ENCODE measurements at places on chromosomes 4 and X.

GRCh38 chrX:110036162-110037033, 33.5 kb downstream of the TMEM164 start:
- DNase-seq = no peak

DNA sequence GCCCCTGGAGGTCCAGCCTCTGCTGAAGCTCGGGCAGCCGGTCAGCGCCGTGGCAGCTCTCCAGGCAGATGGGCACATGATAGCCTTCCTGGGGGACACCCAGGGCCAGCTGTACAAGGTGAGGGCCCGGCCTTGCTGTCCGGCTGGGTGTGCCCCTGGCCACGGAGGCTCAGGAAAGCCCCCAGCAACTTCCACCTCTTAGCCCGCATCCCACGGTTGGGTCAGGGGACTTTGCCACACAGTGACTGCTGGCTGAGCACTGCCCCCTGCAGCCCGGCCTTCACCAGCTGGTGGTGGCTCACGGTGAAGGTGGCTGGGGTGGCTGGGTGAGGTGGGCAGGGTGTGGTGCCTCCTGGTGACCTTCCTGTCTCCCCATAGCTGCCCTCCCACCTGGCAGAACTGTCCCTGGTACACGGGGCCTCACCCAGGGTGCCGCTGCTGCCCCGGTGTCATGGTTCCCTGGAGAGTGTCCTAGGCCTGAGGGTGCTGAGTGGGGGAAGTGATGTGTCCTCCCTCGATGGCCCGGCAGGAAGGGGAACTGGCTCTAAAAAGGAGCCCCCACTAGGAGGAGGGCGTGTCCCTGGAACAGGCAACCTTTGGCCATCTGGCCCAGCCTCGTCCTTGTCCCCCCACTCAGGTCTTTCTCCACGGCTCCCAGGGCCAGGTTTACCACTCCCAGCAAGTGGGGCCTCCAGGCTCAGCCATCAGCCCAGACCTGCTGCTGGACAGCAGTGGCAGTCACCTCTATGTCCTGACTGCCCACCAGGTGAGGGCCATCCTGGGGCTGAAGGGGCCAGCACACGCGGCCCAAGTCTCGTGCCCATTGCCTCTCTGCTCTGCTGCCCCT, 4.5 kb downstream of the PLXNB3 start:
- DNase-seq = no peak

GRCh38 chr4:71288875-71289274, 49.9 kb upstream of the SLC4A4 start:
- DNase-seq = no peak

- DNase-seq = no peak
These were observed 37.0 kb downstream of the STK26 start for GRCh38 chrX:132059973-132060540.

DNA sequence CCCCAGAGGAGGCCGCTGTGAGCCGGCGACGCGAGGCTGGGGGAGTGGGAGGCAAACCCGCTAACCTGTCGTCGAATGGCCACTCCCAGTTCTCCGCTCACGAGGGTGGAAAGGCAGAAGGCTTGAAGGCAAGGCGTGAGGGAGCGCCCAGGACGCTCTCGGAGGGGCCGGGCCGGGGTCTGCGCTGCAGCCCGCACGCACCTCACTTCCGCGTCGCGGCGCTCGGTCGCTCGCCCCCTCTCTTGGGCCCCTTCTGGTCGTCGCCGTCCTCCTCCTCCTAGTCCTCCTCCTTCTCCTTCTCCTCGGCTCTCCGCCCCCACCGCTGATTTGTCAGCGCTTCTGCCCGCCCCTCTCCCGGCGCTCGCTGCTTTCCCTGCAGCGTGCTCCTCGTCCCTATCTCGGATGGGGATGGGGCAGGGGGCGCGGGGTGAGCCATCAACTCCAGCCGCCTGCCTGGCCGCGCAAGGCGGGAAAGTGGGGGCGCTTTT, at the start of gene SNCA:
Gene SNCA, minus strand, starts transcription at position 265 of the 488 bp plus-strand sequence. CDS start 1,494 bp downstream, outside the sequence.
- peak; percentile 10 for DNase-seq

GRCh38 chrX:42846741-42847140, 68.8 kb upstream of the PPP1R2C start:
- DNase-seq = no peak

DNA sequence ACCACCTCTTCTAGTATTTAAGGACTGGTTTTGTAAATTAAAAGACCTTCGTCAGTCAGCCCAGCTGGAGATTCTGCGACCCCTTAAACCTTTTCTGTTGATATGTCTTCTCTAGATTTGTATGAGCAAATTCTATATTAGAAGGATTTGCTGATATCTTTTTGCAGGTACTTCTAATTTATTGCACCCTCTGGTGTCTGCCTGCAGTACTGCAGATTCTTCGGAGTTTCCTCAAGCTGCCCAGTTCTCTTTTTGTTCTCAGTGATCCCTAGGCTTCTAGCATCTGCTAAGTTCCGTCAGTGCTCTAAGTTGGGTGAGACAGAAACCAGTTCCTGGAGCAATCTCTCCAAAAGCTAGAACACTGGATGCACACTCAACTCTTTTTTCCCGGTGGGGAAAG, 545.2 kb downstream of the C4orf33 start:
- peak; percentile 3 for DNase-seq

- no peak for DNase-seq
These were observed 35.2 kb upstream of the MSX1 start for GRCh38 chr4:4824232-4824631.

DNA sequence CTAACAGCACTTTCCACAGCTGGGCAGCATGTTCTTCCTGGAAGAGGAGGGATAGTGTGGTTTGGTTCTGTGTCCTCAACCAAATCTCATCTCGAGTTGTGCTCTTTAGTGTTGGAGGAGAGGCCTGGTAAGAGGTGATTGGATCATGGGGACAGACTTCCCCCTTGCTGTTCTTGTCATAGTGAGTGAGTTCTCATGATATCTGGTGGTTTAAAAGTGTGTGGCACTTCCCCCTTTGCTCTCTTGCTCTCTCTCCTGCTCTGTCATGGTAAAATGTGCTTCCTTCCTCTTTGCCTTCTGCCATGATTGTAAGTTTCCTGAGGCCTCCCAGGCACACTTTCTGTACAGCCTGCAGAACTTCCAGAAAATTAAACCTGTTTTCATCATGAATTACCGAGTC, 133.7 kb upstream of the NDP start:
- no peak for DNase-seq

DNA sequence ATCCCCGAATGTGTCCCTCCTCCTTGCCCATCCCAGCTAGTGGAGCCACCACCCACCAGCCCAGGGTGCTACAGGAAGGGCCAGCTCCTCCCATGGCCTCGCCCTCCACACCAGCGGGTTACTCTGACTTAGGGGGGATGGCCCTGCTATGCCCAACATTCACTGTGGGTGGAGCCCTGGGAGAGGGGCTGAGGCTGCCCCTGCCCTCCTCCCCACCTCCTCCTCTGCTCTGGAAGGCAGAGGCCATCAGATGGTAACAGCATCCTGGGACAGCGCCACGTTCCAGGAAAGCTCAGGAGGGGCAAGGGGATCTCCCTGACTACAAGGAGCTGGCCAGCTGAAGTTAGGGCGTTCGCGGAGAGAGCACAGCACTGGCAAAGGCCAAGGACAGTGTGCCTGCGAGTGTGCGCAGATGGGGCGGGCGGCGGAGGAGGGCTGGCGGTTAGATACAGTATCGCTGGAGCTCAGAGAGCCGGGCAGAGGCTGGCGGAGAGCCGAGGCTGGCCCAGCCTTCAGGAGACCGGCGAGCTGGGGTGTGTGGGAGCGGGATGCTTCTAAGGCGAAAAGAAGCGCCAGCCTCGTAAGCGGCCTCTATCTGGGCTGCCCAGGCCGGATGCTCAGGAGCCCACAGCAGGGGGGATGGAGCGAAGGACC, 1.5 kb downstream of the JAKMIP1 start:
- DNase-seq = peak; percentile 66

- no peak for DNase-seq
These were observed 271.2 kb upstream of the TENM3 start for GRCh38 chr4:181971973-181972372.

GRCh38 chr4:22552812-22553211, 36.9 kb upstream of the ADGRA3 start:
- DNase-seq = no peak

GRCh38 chr4:76960014-76960413, 10.5 kb downstream of the SEPTIN11 start:
- DNase-seq = no peak

DNA sequence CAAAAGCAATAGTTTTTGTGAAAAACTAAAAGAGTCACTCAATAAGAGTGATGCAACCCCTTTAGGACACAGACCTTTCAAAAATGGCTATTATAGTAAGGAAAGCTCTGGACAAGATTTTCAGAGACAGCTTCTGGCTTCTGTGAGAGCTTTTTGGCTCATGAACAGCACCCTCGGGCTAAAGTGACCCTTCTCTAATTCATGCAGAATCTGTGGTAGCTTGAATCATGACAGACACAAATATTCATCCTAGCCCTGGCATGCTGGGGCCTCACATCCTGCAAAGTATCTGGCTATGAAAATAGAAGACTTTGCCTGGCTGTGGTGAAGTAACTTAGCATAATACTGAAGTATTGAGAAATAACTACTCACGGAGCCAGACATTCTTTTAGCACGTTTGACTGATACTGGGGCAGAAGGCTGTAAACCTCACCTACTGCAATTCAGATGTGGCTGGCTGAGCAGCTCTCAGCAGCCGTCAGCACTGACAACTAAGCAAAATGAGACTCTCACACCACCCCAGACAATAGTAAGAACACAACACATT, 327.3 kb downstream of the MAPK10 start:
- no peak for DNase-seq

DNA sequence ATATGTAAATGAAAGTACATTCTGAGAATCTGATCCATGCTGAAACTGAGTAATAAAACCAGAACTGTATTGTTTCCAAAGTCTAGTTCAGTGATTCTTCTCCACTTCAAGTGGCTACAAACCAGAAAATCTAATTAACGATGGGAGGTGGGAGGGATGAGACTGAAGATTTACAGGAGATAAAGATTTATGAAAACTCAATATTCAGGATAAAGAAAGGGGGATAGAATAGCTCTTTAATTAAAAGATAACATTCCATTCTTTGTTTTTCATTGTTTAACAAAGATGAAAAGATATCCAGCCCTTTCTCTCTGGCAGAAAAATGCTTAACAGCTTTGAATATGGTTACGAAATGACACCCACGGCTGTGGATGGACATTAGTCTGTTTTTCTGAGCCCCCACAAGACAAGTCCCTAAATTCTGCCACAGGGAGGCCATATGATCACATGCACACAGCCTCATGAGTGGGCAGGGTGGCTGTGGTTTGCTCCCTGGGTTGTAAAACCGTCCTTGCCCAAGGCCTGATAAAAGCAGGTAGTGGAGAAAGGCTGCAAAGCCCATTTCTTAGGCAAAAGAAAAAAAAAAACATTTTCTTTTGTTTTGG, 36.4 kb downstream of the TMEM150C start:
- no peak for DNase-seq

- DNase-seq = no peak
These were observed 3.0 kb downstream of the RASGEF1B start for GRCh38 chr4:81468678-81469077.

DNA sequence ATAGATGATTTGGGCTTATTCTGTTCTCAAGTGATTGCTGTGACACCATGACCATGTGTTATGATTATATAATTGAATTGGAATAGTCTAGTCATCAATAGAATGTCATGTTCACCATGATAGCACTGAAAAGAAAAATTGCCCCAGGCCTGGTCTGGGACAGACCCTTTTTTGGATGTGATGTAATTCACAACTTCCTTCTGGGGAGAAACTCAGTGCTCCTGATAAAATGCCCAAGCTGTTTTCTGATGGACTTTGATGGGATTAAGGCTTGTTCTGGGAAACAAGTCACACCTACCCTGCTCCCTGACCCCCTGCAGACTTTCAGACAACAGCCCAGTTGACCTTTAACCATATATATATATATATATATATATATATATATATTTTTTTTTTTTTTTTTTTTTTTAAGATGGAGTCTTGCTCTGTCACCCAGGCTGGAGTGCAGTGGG, 65.3 kb downstream of the RHOH start:
- DNase-seq = no peak

GRCh38 chr4:96519291-96519690, 679.4 kb downstream of the PDHA2 start:
- DNase-seq = no peak

All from T-helper 1 cell (primary cell).